B cell (primary cell): ENCODE measurements at places on chromosomes 13 and 19.
A peak's percentile ranks its signal among the peaks of the same experiment; 100 is the strongest.

DNA sequence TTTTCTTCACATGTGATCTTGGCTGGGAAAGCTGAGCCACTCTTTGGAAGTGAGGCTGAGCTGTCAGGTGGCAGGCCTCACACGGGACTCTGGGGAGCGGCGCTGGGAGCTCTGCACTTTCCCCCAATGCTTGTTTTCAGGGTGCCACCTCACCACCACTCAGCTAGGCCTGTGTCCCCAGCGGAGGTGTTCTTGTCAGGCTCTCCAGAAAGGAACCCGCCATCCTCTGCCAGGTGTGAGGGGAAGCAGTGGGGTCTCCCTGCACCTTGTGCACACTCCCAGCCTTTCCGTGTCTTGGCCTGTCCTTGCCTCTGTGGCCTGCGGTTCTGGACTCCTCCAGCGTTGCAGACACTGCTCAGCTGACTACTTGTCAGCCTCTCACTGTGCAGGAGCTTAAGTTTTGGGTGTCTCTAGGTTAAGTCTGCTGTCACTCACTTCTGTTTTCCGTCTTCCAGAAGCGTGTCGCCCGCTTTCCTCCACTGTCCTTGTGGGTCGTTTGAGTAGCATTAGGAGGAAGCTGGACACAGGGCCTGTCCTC lies 51.9 kb downstream of the GGACT start:
- DNase-seq: no peak

- DNase-seq: no peak
These were observed 4.2 kb downstream of the SULT2B1 start for GRCh38 chr19:48556163-48556562.

DNA sequence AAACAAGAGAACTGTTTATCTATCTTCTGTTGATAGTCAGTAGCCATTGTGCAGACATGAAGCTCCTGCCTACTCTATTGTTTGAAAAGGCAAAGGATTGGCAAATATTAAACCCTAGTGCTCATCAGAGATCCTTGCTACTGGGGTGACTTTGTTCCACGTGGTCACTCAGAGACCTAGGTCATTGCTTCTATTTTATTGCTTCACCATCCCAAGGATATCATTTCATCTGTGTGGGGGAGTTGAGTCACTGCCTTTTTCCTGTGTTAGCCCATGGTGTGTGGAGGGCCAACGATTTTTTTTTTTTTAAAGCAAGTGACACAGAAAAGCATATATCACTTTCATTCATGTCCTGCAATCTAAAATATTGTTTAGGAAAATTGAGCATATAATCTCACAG lies 254.1 kb upstream of the RXFP2 start:
- no peak for DNase-seq

DNA sequence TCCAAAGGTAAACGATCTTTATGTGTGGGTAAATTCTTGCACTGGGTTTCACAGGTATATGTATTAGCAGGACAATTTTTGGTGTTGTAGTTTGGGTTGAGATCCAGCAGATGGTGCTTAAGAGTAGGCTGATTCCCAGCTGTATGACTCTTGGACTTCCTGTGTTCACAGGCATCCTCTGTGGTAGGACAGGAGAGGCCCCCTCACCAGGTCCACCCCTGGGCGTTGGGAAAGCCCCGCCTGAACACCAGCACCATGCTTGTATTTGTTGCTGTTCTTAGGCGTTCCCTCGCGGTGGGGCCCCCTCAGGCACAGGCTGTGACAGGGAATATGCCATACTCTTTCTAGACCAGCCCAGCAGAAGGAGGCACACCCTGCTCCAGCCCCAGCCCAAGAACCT lies 49.5 kb upstream of the PCDH17 start:
- DNase-seq: no peak

- DNase-seq: no peak
These were observed 47.7 kb downstream of the KCNC3 start for GRCh38 chr19:50281491-50281890.

GRCh38 chr19:16896146-16897028 lies 7.6 kb downstream of the F2RL3 start:
- peak; percentile 49 for DNase-seq

DNA sequence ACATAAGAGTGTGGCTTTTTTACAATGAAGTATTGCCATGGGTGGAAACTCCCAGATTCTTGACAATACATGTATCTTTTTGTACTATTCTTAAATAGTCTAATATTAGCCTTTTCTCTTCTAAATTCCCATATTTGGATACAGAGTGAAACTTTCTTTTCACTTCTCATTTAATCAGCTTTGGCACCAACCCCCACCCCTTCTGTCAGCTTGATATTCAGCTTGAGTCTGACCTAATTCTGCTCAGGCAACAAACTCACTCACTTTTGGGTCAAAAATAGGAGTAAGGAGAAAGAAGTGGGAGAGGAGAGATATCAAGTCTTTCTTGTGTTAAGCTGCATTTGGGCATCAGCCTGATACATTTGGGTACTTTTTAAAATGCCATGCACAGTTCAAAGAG lies 397.5 kb downstream of the COG6 start:
- no peak for DNase-seq

DNA sequence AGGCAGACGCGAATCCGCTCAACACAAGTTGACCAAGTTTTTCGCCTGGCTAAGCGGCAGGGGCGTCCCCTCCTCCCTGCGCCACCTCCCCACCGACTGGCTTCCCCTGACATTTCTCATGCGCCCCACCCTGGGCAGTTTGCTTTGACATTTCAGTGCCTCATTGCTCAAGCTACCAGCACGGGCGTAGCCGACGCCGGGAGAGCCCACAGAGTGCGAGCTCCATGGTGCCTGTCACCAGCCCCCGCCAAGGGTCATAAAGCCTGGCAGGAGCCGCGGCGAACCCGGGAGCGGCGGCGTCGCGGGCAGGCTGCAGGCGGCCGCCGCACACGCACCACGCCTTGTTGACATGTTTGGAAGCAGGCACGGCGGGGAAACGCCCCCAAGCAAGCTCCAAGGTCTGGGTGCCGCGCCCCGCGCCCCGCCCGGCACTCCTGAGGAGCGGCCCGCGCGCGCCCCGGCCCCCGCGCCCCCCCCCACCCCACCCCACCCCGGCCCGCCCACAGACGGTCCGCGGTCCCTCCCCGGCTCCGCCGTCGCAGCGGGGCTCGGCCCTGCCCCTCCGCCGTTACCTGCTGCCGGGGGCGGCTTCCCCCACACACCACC lies 601 bp downstream of the FBXL3 start:
- peak; percentile 85 for DNase-seq

DNA sequence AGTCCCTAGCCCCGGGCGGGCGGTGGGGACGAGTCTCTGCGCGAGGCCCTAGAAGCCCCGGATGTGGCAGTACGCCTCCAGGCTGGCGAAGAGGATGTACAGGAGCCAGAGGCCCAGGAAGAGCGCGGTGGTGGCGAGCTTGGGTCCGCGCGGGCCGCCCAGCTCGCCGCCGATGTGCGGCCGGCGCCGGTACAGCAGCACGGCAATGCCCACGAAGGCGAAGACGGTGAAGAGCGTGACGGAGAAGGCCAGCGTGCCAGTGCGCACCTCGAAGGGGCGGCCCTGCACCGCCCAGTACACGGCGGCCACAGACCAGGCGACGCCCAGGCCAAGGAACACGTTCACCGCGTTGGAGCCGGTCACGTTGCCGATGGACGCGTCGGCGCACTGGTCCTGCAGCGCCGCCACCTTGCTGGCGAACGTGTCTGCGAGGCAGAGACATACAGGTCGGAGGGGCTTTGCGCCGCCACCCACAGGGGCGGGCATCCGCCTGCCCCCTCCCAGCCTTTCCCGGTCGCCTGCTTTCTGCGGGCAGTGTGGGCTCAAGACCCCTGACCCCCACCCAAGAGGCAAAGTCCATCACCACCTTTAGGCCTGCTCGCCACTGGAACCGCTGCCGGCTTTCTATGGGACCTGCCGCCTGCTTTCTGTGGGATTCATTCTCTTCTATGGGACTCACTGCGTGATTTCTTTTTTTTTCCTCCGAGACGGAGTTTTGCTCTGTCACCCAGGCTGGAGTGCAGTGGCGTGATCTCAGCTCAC lies 10.9 kb upstream of the MEIS3 start:
- peak; percentile 50 for DNase-seq

- no peak for DNase-seq
These were observed 18.0 kb downstream of the ARHGAP35 start for GRCh38 chr19:46878613-46879375.

- DNase-seq: peak; percentile 43
These were observed 24.3 kb downstream of the ARL11 start for GRCh38 chr13:49652355-49653305.

GRCh38 chr13:39892721-39893685 lies 237.5 kb downstream of the COG6 start:
- DNase-seq: no peak

- no peak for DNase-seq
These were observed 1679.1 kb upstream of the PCDH20 start for GRCh38 chr13:63094717-63095116.

DNA sequence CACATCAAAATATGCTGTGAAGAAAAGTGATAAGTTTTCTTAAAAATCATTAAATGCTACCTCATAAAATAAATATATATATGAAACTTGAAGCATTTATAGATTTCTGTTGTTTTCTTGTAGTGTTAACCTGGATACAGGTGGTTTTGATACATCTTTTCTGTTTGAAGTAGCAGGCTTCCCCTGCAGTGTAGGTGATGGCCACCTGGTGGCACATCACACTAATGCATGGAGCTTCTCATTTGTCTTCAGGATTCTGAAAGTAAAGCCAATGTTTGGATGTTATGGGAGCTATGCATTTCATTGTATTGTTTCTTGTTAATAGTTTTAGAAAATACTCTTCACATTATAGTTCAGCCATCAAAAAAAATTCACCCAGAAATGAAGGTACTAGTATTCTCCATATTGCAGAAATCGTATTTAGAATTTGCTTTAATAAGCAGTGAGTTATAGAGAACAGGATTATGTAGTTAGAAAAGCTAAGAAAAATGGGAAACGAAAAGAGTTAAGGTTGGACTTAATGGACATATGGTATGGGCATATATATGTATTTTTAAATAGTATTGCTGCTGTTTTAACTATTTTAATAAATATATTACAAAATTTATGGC lies 18.7 kb downstream of the GPR180 start:
- DNase-seq: peak; percentile 13

GRCh38 chr13:95477187-95477586 lies 75.3 kb upstream of the CLDN10 start:
- no peak for DNase-seq

DNA sequence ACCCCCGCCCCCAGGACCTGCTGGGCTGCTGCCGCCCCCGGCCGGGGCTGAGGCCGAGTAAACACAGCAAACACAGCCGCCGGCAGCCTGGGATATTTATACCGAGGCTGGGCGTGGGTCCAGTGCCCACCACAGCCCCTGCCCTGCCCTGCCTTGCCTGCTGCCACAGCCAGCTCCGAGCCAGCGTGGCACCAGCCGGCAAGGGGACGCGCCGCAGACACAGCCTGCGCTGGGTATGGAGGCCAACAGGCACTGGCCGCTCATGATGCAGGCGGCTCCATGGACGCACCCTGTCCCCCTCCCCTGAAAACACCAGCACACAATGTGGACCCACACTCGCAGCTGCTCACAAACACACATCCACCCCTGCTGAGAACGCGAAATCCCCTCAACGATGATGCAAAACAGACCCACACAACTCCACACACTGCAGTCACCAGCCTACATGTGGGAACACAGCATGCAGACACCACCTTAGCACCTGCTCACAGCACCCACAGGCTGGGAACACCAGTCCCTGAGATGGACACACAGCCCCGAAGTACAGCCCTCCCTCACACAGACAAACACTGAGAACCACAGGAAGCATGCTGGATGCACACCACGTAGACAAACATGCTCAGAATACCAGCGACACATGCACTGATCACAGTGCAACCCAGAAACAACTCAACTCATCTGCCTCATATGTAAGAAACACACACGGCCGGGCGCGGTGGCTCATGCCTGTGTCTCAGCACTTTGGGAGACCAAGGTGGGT lies 16.2 kb downstream of the CCDC97 start:
- DNase-seq: peak; percentile 82

GRCh38 chr19:30711296-30711695 lies 339.1 kb downstream of the ZNF536 start:
- DNase-seq: no peak

DNA sequence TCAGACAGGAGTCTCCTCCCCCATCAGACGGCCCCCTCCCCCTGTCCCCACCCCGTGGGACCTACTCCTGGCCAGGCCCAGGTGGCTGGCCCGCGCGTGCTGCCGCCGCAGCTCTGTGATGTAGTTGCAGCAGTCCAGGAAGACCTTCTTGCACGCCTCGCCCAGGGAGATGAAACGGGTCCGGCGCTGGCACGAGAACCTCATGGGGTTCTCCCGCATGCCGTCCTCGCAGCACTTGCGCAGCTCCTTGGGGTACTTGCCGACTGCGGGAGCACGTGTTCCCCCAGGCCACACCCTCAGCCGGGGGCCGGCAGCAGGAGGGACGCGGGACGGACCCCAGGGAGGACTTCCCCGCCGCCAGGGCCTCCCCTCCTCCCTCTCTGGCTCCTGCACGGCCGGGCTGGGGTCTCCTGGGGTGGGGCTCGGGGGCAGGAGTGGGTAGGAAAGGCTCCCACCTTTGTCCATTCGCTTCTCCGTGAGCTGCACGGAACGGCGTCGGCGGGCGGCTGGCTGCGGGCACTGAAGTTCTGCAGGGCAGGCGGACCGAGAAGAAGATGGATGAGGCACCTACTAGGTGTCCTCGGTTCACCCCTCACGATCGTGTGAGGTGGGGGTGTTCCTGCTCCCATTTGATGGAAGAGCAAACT lies 13.3 kb downstream of the C3 start:
- DNase-seq: no peak

DNA sequence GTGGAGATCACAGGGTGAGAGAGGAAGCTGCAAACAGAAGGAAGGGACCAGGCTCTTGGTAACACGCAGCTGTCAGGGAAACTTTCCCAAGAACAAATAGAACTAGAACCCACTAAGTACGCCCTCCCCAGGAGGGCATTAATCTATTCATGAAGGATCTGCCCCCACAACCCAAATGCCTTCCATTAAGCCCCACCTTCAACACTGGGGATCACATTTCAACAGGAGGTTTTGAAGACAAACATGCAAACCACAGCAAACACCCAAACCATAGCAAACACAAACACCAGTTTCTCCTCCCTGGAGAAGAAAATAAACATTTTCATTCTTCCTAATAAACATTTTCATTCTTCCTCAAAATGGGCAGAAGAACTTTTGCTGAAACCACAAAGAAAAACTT lies 329.6 kb downstream of the EFNB2 start:
- DNase-seq: no peak

- no peak for DNase-seq
These were observed 38.7 kb downstream of the ZIC5 start for GRCh38 chr13:99932912-99933311.

DNA sequence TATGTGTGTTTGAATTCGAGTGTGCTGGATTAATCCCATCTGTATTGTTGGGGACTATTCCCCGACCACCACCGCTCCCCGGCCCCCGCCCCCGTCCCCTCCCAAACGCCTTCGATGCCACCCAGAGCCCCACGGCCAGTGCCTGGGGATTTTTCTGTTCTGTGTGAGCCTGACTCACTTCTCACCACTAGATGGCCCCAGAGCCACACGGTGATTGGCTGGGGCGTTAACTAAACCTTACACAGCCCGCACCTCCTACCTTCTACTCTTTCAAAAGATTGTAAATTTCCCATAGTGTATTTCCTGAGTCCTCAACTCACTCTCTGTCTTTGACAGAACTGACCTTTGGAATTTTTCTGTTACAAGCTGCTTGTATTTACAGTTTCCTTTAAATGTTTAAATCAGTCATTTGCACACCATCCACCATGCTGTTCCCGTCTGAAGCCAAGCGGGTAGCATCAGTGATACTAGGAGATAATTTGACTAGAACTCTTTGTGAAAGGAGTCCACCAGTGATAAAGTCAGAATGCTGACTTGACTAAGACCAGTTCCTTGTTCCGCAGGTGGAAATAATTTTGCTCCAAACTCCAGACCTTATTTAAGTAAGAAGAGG lies 61.4 kb downstream of the RFX2 start:
- peak; percentile 84 for DNase-seq
